ENCODE measurements at places on chromosomes 2 and 18.

DNA sequence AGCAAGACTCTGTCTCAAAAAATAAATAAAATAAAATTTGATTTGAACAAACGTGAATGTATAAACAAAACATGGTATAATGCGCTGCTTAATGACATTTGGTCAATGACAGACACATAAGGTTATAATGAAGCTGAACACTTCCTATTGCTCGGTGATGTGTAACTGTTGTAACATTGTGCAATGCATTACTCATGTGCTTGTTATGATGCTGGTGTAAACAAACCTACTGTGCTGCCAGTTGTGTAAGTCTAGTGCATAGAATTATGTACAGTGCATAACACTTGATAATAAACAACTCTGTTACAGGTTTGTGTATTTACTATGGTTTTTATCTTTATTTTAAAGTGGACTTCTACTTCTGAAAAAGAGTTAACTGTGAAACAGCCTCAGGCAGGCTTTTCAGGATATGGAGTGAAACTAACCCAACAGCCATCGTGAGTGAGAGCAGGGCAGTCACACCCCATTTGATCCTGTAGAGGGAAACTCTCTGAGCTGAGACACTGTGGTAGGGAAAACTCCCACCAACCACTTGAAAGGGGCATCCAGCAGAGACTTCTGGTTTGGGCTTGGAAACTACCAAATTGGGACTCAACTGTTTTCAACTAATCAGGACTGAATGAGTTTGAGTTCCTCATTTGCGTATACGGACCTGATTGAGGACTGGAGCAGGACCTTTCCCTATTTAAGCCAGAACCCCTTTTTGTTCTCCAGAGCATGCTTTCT, 8.7 kb upstream of the RPRD1A start:
- H3K27me3 ChIP-seq = peaks cover 4% of the 10 kb centered on the region
- peaks cover 2% of the 10 kb centered on the region for H3K4me1 ChIP-seq
- H3K27ac ChIP-seq = no peak overlapping the region

DNA sequence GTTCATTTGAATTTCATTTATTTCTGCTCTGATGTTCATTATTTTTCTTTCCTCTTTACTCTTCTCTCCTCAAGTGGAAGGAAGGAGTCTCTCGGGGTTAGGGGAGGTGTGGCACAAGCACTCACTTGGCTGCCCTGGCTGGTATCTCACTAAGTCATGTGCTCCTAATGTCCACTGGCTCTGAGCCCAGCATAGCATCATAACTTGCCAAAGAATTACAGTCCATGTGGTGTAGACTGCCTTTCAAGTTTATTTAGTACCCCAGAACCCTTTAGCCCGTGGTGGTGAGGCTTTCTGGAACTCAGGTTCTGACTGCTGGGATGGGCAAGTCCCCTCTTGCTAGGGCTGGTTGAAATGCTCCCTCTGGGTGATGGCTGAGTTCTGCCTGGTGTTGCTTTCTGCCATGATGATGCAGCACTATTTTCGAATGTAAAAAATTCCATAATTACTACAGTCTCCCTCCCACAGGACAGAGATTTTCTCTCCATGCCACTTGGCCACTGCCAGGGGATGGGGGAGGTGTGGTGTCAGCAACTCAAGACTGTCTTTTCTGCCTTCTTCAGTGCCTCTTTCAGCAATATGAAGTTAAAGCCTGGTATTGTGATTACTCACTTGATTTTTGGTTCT, 22.2 kb downstream of the SPAG16 start:
- no peak for DNase-seq
- H3K27me3 ChIP-seq = no peaks in the 10 kb centered on the region
- no peak overlapping the region for H3K4me3 ChIP-seq
- H3K36me3 ChIP-seq = peaks cover 44% of the 10 kb centered on the region
- no peak overlapping the region for H3K27ac ChIP-seq
- H3K4me1 ChIP-seq = no peaks in the 10 kb centered on the region

GRCh38 chr2:215020283-215020682, 118.1 kb downstream of the ABCA12 start:
- H3K27me3 ChIP-seq = peaks cover 2% of the 10 kb centered on the region
- no peak for DNase-seq
- no peak overlapping the region for H3K4me3 ChIP-seq

GRCh38 chr2:43890855-43891254, 52.1 kb downstream of the ABCG8 start:
- no peak overlapping the region for H3K4me3 ChIP-seq
- no peak for DNase-seq
- no peaks in the 10 kb centered on the region for H3K27me3 ChIP-seq
- no peak overlapping the region for H3K27ac ChIP-seq
- H3K36me3 ChIP-seq = peaks cover 51% of the 10 kb centered on the region

GRCh38 chr2:28898048-28898447, 3.6 kb downstream of the WDR43 start:
- peak overlapping the region; percentile 8 for H3K27ac ChIP-seq
- H3K4me1 ChIP-seq = peaks cover 33% of the 10 kb centered on the region
- peaks cover 6% of the 10 kb centered on the region for H3K36me3 ChIP-seq
- H3K27me3 ChIP-seq = no peaks in the 10 kb centered on the region
- H3K4me3 ChIP-seq = no peak overlapping the region
- DNase-seq = no peak

GRCh38 chr2:3214806-3215404, 162.7 kb downstream of the EIPR1 start:
- DNase-seq = no peak
- H3K4me1 ChIP-seq = peaks cover 7% of the 10 kb centered on the region
- H3K27ac ChIP-seq = no peak overlapping the region
- H3K27me3 ChIP-seq = no peaks in the 10 kb centered on the region
- peaks cover 19% of the 10 kb centered on the region for H3K36me3 ChIP-seq

DNA sequence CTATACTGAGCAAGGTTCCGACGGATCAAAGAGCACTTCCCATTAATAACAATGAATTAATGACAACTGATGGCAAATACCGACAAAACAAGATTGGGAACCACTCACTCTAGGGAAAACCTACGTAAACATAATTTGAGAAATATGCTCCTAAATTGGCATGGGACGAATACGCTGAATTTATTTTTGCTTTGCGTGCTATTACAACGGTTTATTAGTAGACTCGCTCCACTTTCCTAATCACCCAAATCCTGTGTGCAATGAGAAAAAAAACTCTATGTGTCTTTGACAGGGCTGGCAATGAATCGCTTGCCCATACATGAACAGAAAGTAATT, 536 bp upstream of the SLC25A12 start:
- H3K4me1 ChIP-seq = peaks cover 23% of the 10 kb centered on the region
- no peaks in the 10 kb centered on the region for H3K27me3 ChIP-seq

GRCh38 chr2:30239986-30240752, 8.8 kb downstream of the LBH start:
- H3K27me3 ChIP-seq = no peaks in the 10 kb centered on the region
- H3K27ac ChIP-seq = peak overlapping the region; percentile 65
- peak overlapping the region; percentile 37 for H3K4me3 ChIP-seq
- DNase-seq = no peak
- H3K4me1 ChIP-seq = peaks cover 51% of the 10 kb centered on the region

DNA sequence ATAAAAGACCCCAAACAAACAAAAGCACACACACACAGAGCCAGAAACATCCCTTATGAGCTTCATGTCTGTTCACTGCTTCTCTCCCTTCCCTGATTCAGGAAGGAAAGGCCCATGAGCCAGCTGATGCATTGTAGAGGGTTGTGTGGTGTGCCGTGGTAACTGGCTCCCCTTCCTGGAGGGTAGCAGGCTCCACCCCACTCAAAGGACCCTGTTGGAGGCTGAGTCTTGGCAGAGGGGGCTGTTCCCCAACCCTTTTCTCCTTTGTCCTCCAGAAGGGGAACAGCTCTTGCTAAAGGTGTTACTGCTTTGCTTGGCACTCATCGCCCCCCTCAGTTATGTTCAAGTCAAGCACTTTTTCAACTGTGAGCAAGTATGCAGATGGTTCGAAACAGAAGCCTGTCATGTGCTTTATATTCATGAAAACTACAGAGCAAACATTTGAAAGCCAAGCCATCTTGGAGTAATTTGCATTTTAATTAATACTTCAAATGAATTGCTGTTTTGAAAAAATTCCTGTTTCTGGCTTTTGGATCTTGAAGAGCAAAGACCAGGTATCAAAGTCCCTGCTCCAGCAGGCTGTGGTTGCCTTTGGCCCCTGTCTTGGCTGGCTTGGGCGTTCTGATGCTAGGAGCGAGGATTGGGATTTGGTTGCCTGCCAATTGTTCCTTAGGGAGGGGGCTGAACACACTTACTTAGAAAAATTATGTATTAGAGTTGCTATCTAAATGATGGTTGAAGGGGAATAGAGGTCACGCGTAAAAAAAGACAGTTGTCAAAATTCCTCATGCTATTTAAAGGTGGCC, 267.8 kb downstream of the TSN start:
- H3K27me3 ChIP-seq = peaks cover 9% of the 10 kb centered on the region
- no peaks in the 10 kb centered on the region for H3K4me1 ChIP-seq
- no peak overlapping the region for H3K27ac ChIP-seq
- no peak overlapping the region for H3K4me3 ChIP-seq
- no peaks in the 10 kb centered on the region for H3K36me3 ChIP-seq

GRCh38 chr2:97708048-97708380, 5.4 kb upstream of the ZAP70 start:
- H3K36me3 ChIP-seq = no peaks in the 10 kb centered on the region
- H3K4me1 ChIP-seq = peaks cover 4% of the 10 kb centered on the region
- no peak overlapping the region for H3K27ac ChIP-seq
- peaks cover 9% of the 10 kb centered on the region for H3K27me3 ChIP-seq

- H3K4me1 ChIP-seq = no peaks in the 10 kb centered on the region
- no peaks in the 10 kb centered on the region for H3K36me3 ChIP-seq
- no peak overlapping the region for H3K27ac ChIP-seq
- no peak overlapping the region for H3K4me3 ChIP-seq
- no peaks in the 10 kb centered on the region for H3K27me3 ChIP-seq
Observed at GRCh38 chr2:40251137-40251536, 200.8 kb downstream of the SLC8A1 start.

DNA sequence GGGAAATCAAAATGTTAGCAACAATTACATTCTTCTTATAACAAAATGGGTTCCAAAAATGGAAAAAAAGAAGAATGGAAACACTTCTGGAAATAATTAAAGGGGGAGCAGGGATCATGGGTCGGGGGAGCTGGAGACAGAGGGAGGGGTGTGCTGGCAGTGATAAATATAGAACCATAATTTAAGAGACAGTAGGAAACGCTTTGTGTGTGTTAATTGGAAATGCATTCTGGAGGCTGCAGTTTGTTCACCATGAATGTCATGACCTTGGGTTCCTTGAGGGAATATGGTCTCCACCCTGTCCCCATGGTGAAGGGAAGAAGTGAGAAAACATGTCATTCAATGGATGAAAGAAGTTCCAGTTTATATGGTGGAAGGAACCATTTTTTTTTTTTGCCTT, 540.7 kb downstream of the TNS1 start:
- H3K4me1 ChIP-seq = no peaks in the 10 kb centered on the region
- no peak overlapping the region for H3K4me3 ChIP-seq
- no peak for DNase-seq
- no peak overlapping the region for H3K27ac ChIP-seq
- H3K27me3 ChIP-seq = no peaks in the 10 kb centered on the region

DNA sequence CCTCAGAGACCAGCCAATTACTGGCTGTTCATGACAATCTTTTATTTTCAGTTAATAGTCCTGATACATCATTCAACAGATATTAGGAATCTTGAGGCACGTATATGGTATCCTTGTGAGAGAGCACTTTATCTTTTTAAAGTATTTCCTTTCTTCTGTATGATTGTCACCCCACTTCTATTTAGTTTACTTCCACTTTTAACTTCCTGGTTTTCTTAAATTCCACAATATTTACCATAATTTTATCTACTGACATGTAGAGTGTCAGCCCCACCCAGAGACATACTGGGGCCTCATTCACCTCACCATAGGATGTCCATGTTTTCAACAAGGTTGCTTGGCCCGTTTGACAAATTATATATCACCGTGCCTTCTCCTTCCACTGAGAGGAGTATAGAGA, 182.9 kb upstream of the ID2 start:
- peaks cover 20% of the 10 kb centered on the region for H3K27me3 ChIP-seq
- H3K27ac ChIP-seq = no peak overlapping the region
- no peak for DNase-seq
- no peak overlapping the region for H3K4me3 ChIP-seq

- H3K4me3 ChIP-seq = no peak overlapping the region
- H3K4me1 ChIP-seq = peaks cover 22% of the 10 kb centered on the region
- H3K36me3 ChIP-seq = peaks cover 2% of the 10 kb centered on the region
- H3K27ac ChIP-seq = no peak overlapping the region
- no peak for DNase-seq
Observed at GRCh38 chr2:207764096-207764630, 5.5 kb downstream of the FZD5 start.
